ENCODE measurements at places on chromosomes 4 and X. TPM values are rescaled to one million over a fixed set of nuclear protein-coding genes. Genes with fewer than 3 reads are reported as not detected.

SPIN4 gene
- 2.3 TPM for total RNA-seq

RHOXF2 gene
- total RNA-seq = not detected

RCHY1 gene
- 26.4 TPM for total RNA-seq

BTC gene
- total RNA-seq = 0.95 TPM

CDS1 gene
- 1.1 TPM for total RNA-seq

- no peak for DNase-seq
Observed at GRCh38 chr4:92304606-92305005, 840 bp downstream of the GRID2 start.

DNA sequence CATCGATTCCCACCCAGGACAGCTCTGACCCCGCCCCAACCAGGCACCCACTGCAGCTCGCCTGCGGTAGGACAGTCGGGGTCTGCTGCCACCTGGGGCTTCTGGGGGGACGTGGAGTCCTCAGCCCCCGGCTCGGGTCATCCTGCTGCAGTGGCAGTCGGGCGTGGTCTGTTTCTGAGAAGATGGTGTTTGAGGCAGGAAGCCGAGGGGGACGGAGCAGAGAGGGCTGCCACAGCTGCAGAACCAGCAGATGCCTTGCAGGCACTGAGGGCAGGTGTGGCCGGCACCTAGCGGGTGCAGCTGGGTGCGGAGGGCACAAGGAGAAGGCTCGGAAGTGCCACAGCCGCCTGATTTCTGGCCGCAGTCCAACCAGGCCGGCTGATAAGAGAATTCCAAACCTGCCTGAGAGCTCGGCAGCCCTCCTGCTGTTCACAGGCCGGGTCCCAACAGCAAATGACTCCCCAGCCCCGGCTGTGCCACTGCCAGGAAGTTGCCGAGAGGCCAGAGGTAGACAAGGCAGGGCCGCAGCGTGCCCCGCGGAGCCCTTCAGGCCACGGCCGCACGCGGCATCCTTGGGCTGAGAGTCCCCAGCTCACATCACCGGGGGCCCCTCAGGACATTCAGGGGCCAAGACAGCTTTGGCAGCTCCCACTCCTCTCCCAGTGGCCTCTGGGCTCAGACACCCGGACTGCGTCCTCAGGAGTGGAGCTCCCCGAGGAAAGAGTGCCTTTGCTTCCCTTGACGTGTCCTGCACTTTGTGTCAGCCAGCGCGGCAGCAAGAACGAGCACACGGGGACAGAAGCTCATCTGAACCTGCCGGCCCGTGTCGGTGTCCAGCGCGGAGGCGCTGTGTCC lies 9.4 kb upstream of the CPLX1 start:
- no peak for DNase-seq

- DNase-seq = no peak
Observed at GRCh38 chr4:117134386-117134785, 49.0 kb upstream of the TRAM1L1 start.

Data from omental fat pad (tissue), 4 donors.